Dorsolateral prefrontal cortex (tissue), 122 donors: ENCODE measurements at places on chromosomes 16 and 17.

GRCh38 chr17:47813077-47813476, 8.5 kb downstream of the OSBPL7 start:
- DNase-seq = no peak

DNA sequence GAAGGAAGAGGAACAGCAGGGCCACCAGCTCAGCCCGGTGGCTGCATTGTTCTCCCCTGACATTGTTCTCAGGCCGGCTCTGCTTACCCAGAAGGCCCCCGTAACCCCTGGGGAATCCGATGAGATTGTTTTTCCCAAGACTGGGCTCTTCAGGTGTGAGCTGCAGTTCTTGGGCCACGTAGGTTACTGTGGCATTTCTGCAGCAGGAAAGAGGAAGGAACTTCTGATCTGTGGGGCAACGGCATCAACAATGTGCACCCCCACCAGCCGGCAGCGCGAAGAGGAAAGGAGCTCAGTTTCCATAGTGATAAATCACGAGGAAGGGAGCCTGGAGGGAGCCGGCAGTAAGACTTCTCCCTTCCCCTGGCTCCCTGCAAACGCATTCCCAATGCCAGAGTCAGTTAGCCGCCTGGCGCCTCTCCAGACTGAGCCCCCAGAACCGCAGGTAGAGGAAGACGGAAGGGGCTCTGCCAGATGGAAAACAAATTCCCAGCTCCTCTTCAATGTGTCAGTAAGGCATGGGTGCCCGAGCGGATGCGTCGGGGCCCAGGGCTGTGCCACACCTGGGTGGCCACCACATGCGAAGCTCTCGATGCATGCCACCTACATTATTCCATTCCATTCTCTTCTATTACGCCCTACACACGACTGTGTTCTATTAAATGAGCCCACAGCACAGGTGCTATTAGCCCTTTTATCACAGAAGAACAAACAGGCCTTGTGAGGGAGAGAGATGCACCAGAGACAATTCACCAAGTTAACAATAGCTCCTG, 21.5 kb upstream of the PECAM1 start:
- peak; percentile 65 for DNase-seq

- no peak for DNase-seq
Observed at GRCh38 chr17:29674281-29674680, 51.6 kb upstream of the CORO6 start.

- no peak for DNase-seq
Observed at GRCh38 chr17:51590071-51590656, 329.8 kb downstream of the UTP18 start.

GRCh38 chr16:22814711-22815105, 746 bp downstream of the HS3ST2 start:
- DNase-seq = no peak

- DNase-seq = peak; percentile 84
Observed at GRCh38 chr16:70703041-70703834, 17.4 kb upstream of the MTSS2 start.

DNA sequence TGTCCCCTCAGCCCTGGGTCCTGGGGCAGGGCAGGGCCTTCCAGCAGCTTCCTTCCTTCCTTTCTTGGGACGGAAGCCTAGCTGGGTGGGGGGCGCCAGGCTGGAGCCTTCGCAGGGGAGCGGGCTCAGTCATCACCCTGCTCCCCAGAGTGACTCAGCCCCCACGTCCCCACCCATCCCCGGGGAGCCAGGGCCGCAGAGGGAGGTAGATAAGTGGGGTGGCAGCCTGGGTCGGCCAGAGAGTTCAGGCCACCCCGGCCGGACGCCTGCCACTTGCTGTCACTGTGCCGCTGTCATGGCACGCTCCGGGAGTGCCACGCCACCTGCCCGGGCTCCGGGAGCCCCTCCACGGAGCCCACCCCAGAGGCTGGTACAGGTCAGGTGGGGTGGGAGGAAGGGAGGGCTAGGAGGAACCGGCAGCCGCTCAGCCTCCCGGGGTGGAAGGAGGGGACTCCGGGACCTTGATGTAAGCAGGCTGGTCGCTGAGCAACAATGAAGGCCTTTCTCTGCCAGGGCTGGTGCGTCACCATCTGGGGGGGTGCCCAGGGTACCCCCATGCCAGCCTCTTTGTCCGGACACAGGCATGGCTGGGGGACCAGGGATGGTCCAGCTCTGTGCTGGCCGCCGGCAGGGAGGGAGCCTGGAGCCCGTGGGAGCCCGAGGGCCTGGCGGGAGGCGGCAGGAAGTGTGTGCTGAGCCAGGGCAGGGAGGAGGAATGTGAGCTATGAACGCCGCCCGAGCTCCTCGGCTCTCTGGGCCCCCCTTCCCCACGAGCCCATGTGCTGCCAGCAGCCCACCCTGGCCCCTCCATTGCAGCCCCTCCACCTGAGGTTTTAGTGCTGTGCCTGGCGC, 6.6 kb downstream of the NHERF2 start:
- DNase-seq = peak; percentile 94

- DNase-seq = no peak
Observed at GRCh38 chr16:7400117-7400890, 67.7 kb downstream of the RBFOX1 start.

GRCh38 chr16:75169899-75170405, 21.6 kb downstream of the ZFP1 start:
- DNase-seq = no peak

DNA sequence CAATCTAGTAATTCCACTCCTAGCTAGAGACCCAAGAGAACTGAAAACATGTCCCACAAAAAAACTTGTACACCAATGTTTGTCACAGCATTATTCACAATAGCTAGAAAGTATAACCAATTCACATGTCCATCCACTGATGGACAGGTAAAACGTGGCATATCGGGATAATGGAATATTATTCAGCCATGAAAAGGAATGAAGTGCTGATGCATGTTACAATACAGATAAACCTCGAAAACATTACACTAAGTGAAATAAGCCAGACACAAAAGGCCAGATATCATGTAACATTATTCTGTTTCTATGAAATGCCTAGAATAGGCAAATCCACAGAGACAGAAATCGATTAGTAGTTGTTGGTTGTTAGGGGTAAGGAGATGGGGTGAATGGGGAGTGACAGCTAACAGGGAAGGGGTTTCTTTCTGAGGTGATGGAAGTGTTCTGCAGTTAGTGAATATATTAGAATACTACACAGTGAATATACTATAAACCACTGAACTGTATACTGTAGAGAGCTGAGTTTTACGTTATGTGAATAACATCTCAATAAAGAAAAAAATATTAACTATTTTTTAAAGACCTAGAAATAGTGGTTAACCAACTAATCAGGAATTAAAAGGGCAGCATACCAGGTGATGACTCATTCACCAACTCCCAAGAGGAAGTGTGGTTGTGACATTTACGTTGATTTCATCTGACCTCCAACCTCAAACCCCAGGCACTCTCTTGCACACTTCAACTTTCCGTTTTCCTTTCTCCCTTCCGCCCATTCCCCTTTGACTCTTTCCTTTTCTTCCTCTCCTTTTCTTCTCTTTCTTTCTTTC, 48.6 kb downstream of the GAS7 start:
- no peak for DNase-seq

DNA sequence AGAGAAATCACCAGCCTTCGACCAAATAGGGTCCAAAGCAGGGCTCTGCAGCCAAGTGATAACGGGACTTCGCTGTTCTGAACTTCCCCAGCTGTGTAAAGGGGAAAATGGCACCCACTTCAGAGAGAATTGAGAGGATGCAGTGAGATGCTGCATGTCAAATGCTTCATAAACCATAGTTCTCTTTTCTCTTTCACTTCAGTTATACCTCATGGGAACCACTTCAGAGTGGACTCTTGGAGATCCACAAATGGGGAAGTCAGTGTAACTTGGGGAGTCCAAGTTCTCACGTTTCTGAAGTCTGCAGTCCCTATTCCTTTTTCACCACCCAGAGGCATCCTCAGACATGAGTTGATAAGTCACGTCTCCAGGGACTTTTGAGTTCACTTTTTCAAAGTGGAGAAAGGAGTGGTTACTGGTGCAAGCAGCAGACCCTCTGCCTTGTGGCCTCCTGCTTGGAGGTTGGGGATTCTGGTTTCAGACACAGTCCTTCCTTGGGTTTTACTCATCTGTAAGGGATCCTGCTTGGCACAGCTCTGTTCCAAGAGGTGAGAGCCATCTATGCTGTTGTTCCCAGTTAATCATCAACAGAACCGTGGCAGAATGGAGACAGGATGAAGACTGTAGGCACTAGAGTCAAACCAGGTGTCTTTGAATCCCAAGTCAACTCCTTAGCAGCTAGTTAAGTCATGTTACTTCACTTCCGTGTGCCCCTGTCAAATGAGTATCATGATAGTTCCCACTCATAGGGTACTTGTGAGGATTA, 123.4 kb upstream of the NOL11 start:
- DNase-seq = no peak

DNA sequence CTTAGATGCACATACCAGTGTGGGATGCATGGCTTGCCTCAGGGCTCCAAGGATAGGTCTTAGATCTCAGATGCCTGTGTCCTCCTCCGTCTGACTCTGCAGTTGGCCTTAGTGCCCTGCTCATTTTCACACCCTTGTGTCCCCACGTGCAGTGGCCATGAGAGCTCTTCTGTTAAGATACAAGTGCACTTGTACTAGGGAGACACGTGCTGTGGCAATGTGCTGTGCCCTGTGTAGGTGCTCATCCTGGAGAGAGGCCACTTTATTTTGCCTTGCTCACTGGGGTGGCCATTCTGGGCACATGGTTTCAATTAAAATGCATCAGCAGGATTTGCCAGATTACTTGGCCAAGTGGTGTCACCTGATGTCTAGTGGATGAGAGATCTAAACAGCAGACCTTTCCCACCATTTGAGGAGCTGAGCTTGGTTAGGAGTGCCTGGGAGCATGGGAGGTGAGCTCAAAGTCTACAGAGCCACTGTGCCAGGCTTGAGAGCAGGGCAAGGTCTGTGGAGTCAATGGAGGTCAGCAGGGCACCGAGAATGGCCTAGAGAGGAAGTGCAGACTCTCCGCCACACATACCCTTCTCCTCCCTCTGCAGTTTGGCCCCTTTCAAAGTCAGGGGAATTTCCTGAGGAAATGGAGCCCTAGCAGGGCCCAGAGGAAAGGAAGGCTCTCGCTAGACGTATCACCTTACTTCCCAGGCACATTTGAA, 25.2 kb upstream of the SMPD3 start:
- no peak for DNase-seq

DNA sequence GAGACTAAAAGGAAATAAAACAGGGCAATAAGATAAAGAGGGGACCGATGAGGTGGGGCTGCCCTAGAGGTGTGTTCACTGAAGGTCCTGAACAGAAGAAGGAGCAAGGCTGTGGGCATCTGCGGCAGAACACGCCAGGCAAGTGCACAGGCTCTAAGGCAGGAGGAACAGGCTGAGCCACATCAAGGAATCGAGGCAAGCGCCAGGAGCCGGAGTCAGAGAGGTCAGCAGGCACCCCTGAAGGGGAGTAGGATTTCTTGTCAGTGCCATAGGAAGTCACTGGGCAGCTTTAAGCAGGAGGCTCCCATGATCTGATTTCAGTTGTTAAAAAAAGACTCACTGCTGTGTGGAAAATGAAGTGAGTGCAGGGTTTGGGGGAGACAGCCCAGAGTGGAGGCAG, 186.5 kb downstream of the KATNIP start:
- DNase-seq = peak; percentile 22

DNA sequence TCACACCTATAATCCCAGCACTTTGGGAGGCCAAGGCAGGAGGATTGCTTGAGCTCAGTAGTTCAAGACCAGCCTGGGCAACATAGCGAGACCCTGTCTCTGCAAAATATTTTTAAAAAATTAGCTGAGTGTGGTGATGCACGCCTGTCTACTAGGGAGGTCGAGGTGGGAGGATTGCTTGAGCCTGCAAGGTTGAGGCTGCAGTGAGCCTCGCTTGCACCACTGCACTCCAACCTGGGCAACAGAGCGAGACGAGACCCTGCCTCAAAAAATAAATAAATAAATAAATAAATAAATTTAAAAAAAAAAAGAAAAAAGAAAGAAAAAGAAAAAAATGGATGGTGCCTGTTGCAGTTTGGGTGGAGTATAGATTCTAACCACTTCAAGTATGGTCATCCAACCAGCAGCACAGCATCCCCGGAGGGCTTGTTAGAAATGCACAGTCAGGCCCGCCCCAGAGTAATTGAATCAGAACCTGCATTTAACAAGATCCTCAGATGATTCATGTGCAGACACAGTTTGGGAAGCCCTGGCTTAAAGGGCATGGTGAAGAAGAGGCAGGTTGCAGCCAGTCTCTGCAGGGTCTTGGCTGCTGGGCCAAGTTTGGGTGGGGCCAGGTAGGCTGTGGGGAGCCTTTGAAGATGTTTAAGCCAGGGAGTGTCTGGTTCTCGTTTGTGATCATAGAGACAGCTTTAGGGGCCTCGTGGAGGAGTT, 40.8 kb downstream of the MRC2 start:
- DNase-seq = no peak

- no peak for DNase-seq
Observed at GRCh38 chr17:37828651-37829124, 83.8 kb upstream of the HNF1B start.

DNA sequence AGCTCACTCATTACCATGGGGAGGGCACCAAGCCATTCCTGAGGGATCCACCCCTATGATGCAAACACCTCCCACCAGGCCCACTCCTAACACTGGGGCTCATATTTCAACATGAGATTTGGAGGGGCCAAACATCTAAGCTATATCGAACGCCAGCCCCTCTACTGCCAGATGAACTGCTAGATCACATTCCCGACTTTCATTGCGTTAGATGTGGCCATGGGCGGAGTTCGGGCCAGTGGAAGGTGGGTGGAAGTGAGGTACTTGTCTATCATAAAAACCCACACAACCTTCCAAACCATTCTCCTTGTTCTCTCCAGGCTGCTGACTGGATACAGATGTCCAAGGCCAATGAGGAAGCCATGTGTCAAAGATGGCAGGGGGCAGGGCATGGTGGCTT, 27.0 kb upstream of the ANKRD40CL start:
- DNase-seq = no peak

DNA sequence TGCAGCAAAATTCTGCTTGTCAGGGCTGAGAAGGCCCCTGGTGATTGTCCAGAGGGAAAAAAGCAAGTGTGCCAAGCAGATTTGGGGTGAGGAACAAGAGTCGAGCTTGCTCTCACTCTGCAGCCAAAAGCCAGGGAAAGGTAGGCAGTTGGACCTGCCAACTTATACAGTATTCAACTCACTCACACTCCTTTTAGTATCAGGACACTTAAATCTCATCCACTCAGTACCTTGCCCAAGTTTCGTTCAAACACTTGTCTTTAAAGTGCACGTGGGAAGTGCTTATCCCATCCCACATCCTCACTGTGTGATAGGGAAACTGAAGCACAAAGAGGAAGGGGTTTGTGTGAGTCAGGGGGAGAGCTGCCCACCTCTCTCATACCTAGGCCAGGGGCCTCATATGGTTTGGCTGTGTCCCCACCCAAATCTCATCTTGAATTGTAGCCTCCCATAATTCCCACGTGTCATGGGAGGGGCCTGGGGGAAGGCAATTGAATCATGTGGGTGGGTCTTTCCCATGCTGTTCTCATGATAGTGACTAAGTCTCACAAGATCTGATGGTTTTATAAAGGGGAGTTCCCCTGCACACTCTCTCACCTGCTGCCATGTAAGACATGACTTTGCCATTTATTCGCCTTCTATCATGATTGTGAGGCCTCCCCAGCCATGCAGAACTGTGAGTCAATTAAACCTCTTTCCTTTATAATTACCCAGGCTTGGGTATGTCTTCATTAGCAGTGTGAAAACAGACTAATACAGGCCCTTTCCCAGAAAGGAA, 25.6 kb upstream of the CES5A start:
- DNase-seq = no peak
